ENCODE measurements at places on chromosomes 7 and 10. TPM values are rescaled to one million over a fixed set of nuclear protein-coding genes. Genes with fewer than 3 reads are reported as not detected.

- DNase-seq = no peak
Measured at GRCh38 chr7:66330961-66331360, 125.8 kb downstream of the TPST1 start.

DNA sequence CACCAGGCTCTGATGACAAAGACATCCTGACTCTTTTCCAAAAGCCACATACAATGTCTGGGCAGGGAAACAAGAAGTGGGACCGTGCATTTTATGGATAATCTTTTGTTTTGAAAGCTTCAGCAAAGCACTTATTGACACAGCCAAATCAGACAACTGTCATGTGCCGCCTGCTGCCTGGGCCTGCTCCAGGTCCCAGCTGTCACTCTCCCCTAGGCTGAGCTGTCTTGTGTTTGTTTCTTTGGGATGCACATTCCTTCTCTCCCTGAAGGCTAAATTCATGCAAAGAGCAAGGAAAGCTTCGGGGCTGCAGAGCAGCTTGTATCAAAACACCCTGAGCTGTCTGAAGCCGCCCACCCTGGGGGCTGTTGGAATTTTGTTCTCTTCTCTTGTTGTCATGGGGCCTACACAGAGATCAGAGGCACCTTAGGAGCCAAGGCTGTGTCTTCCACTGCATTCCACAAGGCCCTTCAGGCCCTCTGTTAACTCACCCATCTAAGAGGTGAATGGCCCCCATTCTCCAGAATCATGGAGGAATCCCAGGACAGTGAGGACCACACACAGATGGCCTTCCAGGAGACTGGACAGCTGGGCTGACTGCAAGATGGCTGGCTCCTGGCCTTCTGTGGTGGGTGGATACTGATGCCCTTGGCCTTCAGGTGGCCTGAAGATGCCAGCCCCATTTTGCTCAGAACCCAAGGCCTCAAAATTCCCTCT, 17.8 kb upstream of the SLC18A2 start:
- DNase-seq = no peak

Gene MLXIPL
- total RNA-seq = not detected

DNA sequence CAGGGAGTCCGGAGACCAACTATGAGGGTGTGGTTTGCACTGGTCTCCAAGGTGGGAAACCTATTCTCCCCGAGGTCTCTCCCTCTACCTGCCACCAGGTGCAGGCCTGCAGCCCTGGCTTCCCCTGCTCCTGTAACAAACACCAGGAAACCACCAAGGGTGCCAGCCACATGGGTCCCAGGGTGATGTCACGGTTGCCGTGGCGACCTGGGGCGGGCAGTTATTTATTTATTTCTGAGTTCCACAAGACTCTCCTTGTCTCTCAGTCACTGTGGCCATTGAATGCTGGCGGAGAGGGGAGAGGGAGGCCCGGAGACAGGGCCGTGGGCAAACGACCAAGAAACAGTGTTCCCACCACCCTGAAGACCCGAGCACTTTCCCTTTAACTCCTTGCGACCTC, 27.0 kb downstream of the MMD2 start:
- no peak for DNase-seq

Gene STAG3
- total RNA-seq = 0.15 TPM
